ENCODE measurements at places on chromosomes 5 and 9. TPM values are rescaled to one million over a fixed set of nuclear protein-coding genes. Genes with fewer than 3 reads are reported as not detected.

Gene NUTM2F
- not detected for total RNA-seq

GRCh38 chr9:136242918-136243525 lies 2.6 kb downstream of the QSOX2 start:
- peak; percentile 12 for DNase-seq

DNA sequence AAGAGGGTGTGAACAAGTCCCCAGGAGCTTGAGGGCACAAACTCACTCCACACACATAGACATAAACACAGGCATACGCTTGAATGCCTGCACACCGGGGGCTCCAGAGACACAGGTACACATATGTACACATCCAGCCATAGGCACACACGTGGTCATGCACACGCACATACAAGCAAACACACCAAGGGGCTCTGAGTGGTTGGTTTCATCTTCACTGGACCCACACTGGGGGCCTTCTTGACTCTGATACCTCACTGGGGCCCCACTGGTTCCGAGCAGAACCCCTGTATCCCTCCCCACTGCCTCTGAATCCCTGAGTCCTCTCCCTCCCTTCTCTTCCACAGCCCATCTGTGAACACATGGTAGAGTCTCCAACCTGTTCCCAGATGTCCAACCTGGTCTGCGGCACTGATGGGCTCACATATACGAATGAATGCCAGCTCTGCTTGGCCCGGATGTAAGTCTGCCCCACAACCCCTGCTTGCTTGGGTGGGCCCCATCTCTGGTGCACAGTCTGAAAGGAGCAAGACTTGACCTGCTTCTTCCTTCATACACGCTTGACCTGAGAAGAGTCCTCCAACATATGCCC lies 6.4 kb downstream of the SPINK4 start:
- DNase-seq, result no peak

DNA sequence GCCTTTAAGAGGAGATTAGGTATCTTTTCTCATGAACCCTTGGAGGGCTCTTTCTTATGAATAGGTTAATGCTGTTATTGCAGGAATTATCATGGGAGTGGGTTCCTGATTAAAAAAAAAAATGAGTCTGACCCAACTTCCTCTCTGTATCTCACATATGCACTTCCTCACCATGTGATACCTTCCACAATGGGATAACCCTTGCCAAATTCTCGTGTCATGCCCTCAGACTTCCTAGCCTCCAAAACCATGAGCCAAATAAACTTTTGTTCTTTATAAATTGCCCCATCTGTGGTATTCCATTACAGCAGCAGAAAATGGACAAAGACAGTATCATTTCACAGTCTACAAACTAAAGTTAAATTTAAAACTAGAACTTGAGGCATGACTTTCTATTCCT lies 1.0 kb downstream of the OR1B1 start:
- no peak for DNase-seq

DNA sequence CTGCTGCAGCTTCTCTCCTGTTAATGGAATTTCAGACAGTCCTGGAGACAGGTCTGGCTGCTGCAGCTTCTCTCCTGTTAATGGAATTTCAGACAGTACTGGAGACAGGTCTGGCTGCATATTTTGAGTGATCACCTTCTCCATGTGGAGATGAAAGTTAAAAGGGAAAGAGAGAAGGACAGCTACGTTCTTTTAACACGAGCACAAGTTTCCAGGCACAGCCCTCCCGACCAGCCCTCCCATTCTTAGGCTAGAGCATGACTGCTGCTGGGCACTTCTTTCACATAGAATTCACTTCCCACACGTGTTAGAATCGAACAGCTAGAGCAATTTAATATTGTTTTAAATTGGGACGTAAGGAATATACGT lies 133.3 kb upstream of the DMRT1 start:
- no peak for DNase-seq

DNA sequence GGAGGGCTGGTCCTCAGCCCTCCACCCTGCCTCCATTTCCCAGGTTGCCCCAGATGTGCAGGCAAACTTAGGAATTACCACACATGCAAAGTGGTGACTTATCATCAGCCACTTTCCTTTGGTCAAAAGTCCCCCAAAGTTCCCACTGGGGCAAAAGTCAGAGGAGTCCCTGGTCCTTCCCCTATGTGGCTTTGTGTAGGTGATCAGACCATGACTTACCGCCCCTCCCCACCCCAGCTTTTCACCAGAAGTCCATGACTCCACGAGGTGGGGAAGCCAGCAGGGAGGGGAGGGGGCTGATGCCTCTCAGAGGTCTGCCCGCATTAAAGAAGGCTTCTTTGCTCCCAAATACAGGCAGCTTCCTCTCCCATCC lies 5.8 kb downstream of the TRAF1 start:
- no peak for DNase-seq

DNA sequence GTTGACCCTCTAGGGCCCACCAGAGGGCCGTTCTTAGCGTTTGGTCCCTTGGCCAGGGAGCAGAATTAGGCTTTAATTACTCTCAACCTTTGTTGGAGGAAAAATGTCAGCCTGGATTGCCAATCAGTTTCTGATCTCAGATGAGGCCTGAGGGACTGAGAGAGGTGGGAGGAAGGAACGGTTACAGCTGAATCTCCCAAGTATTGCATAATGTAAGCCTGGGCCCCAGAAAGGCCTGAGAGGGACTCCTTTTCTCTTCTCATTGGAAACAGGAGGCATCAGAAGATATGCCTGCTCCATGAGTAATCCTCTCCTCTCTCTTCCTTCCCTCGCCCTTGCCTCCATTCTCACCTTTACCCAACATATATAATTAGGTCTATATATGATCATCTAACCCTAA lies 105.7 kb downstream of the INSYN2B start:
- DNase-seq, result no peak
